ENCODE measurements at places on chromosomes 5 and 9. TPM values are rescaled to one million over a fixed set of nuclear protein-coding genes. Genes with fewer than 3 reads are reported as not detected.
A peak's percentile ranks its signal among the peaks of the same experiment; 100 is the strongest.

- H3K36me3 ChIP-seq: no peaks in the 10 kb centered on the region
- no peak for DNase-seq
- peaks cover 28% of the 10 kb centered on the region for H3K4me1 ChIP-seq
- no peak overlapping the region for H3K27ac ChIP-seq
These were observed 73.7 kb downstream of the TENT4A start for GRCh38 chr5:6786786-6787495.

DNA sequence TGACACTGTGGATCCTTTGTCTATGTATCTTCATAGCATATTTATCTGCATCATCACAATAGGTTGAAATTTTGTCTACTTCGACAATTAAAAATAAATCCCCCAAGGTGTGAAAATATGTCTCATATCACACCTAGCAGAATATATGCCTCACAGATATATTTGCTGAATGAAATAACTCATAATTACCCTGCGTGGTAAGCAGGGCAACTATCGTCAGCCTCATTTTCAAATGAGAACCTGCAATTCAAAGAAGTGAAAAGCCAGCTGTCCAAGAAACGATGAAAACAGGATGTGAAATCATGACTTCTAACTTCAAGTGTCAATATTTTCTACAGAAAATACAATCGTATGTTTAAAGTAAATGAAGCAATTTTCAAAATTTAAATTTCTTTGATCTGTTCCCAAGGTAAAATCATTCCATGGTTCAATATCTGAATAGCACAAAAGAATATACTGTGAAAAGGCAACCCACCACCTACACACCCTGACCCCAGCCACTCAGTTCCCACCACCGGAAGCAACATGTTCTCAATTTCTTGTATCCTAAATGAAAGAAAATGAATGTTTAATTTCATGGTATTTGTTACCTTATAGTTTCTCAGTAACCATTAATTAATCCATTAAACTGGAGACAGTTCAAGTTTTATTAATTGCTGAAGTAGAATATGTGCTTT lies 57.1 kb downstream of the TBCA start:
- H3K36me3 ChIP-seq: peaks cover 15% of the 10 kb centered on the region
- peak overlapping the region; percentile 30 for H3K27ac ChIP-seq
- no peak overlapping the region for H3K4me3 ChIP-seq
- peaks cover 17% of the 10 kb centered on the region for H3K4me1 ChIP-seq
- no peaks in the 10 kb centered on the region for H3K27me3 ChIP-seq

- H3K4me3 ChIP-seq: peak overlapping the region; percentile 6
- H3K27ac ChIP-seq: peak overlapping the region; percentile 79
- H3K36me3 ChIP-seq: peaks cover 7% of the 10 kb centered on the region
These were observed 11.7 kb upstream of the DOLPP1 start for GRCh38 chr9:129068990-129069861.

- peaks cover 3% of the 10 kb centered on the region for H3K27me3 ChIP-seq
- no peaks in the 10 kb centered on the region for H3K36me3 ChIP-seq
- H3K4me3 ChIP-seq: no peak overlapping the region
- no peaks in the 10 kb centered on the region for H3K4me1 ChIP-seq
These were observed 222.3 kb downstream of the PARP8 start for GRCh38 chr5:50888751-50889150.

GRCh38 chr9:122949696-122950095 lies 8.9 kb downstream of the RABGAP1 start:
- H3K4me3 ChIP-seq: no peak overlapping the region
- peaks cover 36% of the 10 kb centered on the region for H3K4me1 ChIP-seq
- H3K27ac ChIP-seq: no peak overlapping the region
- H3K36me3 ChIP-seq: peaks cover 5% of the 10 kb centered on the region

DNA sequence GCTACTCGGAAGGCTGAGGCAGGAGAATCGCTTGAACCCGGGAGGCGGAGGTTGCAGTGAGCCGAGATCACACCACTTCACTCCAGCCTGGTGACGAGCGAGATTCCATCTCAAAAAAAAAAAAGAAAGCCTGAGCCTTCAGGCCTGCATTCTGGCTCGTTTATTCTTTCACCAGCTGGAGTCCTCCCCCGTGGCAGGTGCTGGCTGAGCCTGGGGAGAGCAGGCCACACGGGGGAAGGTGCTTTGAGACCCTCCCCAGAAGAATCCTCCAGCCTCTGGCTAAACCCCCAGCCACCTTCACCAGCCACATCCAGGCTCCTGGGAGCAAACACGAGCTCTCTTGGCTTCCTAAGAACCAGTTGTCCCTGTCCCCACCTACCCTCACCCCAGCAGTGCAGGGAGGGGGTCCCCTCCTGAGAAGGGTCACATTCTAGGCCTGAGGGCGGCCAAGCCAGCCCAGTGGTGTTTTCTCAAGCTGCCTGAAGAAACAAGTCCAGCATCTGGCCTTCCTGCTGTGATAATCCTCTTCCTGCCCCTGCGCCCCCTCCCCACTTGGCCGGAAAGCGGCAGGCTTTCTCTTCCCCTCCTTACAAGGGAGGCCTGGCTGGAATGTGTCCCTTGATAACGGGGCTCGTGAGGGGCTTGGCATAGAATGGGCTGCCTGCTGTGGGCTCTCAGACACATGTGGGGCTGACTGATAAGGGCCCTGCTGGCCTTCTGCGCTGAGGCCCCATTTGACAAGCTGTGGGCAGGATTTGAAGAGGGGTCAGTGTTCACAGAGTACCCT lies 41.5 kb downstream of the PLPP7 start:
- no peaks in the 10 kb centered on the region for H3K36me3 ChIP-seq
- peaks cover under 1% of the 10 kb centered on the region for H3K4me1 ChIP-seq
- peaks cover 5% of the 10 kb centered on the region for H3K27me3 ChIP-seq
- no peak for DNase-seq
- no peak overlapping the region for H3K27ac ChIP-seq

The SLC46A2 gene
- not detected for total RNA-seq

The AFAP1L1 gene
- not detected for total RNA-seq

The PRLR gene
- total RNA-seq: not detected

The SOHLH1 gene
- total RNA-seq: not detected

The BAAT gene
- total RNA-seq: not detected

The KYAT1 gene
- 12.7 TPM for total RNA-seq

The CDKN2B gene
- 0.93 TPM for total RNA-seq

Measured in activated CD8-positive, alpha-beta memory T cell treated with anti-CD3 and anti-CD28 coated beads, Interleukin-2, amount 10 ng/mL, durations not matched to agents 7 days and 5 days (primary cell).